ENCODE measurements at places on chromosomes 2 and 18.

GRCh38 chr2:171479154-171479814 lies 43.0 kb upstream of the CYBRD1 start:
- DNase-seq: no peak

- DNase-seq: no peak
These were observed 2.7 kb downstream of the CDCA7 start for GRCh38 chr2:173357346-173357745.

DNA sequence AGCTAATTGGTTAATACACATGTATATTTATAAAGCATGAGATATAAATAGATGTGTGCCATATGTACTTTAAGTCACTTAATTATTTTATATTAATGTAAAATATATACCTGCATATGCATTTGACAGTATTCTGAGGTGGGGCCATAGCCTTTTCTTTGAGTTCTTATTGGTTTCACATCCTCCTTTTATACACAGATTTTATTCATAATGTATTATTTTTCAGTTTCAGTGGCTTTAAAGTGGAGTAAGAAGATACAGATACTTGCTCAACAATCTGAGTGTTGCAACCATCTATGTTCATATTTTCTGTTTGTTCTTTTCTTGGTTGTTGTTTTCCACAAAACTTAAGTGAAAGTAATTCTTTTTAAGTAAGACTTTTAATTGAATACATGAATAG lies 436.5 kb downstream of the RND3 start:
- no peak for DNase-seq

DNA sequence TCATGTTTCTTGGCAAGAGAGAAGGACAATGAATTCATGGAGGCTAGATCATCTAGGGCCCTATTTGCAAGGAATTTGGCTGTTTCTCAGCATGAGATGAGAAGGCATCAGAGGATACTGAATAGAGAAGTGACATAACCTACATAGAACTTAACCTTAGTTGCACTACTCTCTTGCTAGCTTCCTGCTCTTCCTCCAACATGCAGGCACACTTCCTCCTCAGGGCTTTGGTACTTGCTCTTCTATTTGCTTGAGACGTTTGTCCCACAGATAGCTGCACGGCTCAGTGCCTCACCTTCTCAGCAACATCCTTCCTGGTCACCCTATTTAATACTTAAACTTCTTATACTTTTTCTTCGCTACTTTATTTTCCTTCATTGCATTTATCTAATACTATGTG lies 20.0 kb upstream of the LANCL1 start:
- DNase-seq: no peak

DNA sequence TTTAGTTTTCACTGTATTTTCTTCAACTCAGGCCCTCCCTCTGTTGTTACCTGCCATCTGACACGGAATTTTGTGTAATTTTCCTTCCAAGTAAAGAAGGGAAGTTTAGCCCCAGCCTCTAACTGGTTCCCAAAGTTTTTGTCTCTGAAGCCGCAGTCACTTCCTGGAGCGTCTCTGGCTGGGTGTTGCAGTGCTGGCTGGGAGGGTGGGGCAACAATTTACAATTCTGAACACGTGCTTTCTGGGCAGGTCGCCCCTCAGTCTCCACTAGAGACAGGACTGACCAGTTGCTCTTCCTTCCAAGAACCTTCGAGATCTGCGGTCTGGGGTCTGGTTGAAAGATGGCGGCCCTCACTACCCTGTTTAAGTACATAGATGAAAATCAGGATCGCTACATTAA lies 3.5 kb downstream of the CNDP2 start:
- peak; percentile 52 for DNase-seq

GRCh38 chr2:240584486-240585031 lies 2.0 kb upstream of the CAPN10 start:
- DNase-seq: no peak

- no peak for DNase-seq
These were observed 31.9 kb downstream of the GLI2 start for GRCh38 chr2:120767486-120768005.

DNA sequence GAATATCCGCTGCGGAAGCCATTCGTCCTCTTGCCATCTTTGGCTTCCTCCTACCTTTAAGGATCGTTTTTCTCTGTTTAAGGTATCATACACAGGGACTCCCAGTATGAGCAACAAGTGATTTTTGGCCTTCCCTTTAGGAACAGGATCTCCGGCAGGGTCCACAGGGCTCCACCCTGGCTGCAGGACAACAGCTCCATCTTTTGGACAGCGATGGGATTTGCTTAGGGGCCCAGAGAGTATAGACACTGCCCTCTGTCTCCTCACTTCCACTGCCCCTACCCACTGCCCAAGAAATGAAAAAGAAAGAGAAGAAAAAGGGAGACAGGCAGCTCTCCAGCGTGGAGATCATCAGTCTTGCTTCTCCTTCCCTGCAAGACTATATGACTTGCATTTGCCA lies 224.5 kb downstream of the UXS1 start:
- DNase-seq: no peak

- no peak for DNase-seq
These were observed 26.9 kb upstream of the SLC66A3 start for GRCh38 chr2:11128243-11128951.

DNA sequence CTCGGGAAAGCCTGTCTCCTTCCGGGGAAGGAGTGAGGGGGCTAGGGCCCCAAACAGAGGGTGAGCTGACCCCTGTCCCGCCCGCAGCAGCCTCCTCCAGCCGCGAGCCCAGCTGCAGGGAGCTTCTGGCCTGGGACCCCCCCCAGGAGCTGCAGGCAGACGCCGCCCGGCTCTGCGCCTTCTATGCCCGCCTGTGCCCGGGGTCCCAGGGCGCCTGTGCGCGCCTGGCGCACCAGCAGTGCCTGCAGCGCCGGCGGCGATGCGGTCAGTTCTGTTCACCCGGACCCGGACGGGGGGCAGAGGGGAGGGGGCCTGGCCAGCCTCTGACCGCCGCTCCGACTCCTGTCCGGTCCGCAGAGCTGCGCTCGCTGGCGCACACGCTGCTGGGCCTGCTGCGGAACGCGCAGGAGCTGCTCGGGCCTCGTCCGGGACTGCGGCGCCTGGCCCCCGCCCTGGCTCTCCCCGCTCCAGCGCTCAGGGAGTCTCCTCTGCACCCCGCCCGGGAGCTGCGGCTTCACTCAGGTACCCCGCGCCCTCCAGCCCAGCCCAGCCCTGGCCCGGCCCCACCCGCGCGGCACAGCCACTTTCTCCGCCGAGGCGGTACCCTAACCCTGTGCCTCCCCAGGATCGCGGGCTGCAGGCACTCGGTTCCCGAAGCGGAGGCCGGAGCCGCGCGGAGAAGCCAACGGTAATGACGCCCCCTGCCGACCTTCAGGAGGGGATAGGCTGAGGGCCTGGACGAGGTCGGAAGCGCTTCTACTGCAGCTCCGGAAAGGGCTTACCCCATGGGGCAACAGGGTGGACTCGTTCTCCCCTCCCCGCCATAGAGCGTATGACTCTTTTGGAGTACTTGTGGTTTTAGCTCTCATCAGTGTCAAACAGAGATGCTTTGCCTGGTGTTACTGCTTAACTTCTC lies 2.0 kb upstream of the CHRND start:
- no peak for DNase-seq

DNA sequence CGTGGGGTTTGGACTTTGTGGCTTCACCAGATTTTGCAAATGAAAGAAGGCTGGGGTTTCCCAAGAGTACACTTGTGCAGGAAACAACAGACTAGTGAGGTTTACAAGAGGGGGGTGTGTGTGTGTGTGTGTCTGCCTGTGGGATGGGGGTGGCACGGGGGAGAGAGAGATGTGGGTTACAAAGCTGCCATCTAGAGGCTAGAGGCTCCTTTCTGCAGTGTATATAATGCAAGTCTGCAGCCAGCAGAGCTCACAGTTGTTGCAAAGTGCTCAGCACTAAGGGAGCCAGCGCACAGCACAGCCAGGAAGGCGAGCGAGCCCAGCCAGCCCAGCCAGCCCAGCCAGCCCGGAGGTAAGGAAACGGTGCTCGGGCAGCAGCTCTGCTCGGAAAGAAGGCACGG lies at the start of gene ACKR3:
Gene ACKR3 (plus strand): TSS at position 253 of the 401 bp plus-strand sequence. CDS start 10,641 bp downstream, outside the sequence.
- peak; percentile 87 for DNase-seq

DNA sequence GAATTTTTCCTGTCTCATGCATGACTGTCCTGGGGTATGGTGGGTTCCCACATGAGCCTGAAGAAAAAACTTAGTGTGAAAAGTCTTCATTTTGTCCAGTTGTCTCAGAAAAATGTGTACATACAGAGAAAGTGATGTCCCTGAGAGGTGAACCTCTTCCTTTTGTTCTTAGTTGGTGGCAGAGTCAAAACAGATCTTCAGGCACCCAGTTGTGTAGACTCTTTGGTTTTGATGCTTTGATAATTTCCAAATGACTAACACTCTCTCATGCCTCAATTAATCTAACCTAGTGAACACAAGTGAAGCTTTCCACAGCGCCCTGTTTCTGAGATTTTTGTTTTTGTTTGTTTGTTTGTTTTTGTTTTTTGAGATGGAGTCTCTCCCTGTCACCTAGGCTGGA lies 273.5 kb downstream of the PIK3C3 start:
- DNase-seq: no peak

DNA sequence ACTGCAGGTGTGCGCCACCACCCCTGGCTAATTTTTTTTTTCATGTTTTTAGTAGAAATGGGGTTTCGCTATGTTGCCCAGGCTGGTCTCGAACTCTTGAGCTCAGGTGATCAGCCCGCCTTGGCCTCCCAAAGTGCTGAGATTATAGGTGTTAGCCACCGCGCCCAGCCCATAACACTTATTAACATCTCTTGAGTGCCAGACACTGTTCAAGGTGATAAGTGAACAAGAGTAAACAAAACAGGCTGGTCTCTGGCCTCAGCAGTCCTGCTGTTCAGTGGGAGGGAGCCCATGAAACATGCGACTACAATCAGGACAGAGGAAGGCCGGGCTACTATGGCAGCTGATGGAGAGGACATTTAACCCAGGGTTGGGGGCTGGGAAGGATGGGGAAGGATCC lies 42.3 kb downstream of the KCTD1 start:
- DNase-seq: no peak

- no peak for DNase-seq
These were observed 254.6 kb downstream of the LOXHD1 start for GRCh38 chr18:46402396-46402795.

GRCh38 chr2:148058641-148059040 lies 37.8 kb downstream of the MBD5 start:
- no peak for DNase-seq

DNA sequence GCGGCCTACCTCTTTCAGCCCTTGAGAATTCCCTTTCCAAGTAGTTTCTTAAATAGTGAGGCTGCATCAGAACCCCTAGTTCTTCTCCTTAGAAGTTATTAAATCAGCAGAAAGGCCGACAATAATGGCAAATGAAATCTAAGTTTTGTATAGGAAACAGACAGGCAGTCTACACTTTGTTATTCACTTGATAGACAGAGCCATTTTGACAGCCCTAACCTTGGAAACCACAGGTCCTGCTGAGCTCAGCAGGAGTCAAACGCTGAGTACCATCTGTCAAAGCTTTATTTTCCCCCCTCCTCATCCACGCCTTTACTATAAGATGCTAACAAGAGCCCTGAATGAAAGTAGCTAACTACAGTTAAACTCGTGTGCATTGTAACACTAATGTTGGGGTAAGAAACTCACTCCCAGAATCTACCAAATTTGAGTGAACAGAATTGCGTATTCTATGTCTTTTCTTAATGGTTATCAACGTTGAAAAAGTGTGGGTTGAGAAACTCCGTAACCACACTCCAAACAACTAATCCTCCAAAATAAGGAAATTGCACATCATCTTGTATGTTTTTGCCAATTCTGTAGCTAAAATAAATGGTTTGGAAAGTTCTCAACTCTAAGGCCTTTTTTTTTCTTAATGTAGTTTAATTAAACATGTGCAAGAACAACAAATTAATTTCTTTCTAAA lies 90.6 kb upstream of the EFEMP1 start:
- no peak for DNase-seq

- DNase-seq: peak; percentile 23
These were observed 25.4 kb downstream of the SESTD1 start for GRCh38 chr2:179239195-179239594.

DNA sequence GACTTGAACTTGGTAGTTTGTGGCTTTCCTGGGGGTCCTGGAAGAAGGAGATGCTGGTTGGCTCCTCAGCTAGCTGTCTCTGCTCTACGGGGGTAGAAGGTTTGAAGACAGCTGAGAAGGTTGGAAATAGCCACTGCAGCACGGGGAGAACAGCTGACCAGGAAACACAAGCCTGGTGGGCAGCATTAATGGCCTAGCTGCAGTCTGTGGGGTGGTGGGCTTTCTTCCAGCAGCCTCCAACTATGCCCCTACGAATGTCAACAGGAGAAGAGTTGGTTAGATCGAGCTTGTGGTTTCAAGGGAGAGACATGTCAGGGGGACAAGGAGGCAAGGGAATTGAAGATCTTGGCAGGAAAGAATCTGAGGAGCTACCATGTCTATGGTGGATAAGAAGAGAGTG lies 38.9 kb downstream of the PMAIP1 start:
- DNase-seq: no peak

- no peak for DNase-seq
These were observed 25.6 kb upstream of the GREB1 start for GRCh38 chr2:11508279-11508678.

DNA sequence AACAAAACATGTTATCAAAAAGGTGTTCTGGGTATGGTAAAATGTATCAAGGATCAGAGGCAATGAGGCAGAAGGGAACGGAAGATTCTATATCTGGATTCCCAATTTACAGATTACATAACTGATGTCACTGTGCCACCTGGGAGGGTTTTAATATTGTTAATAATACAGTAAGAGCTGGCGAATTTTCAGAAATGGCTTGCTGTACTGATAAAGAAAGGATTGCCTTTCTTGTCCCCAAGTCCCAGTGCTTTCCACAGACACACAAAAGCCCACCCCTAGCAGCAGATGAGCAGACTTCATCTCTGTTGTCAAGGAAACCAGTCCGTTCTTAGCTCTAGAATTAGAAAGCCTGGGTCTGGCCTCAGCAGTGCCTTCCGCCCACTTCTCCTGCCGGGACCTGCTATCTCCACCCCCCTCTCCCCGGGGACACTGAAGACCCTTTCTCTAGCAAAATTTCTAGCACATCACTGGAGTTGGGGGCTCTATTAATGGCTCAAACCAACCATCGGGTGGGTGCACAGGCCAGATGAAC lies 34.3 kb downstream of the ADD2 start:
- DNase-seq: no peak

DNA sequence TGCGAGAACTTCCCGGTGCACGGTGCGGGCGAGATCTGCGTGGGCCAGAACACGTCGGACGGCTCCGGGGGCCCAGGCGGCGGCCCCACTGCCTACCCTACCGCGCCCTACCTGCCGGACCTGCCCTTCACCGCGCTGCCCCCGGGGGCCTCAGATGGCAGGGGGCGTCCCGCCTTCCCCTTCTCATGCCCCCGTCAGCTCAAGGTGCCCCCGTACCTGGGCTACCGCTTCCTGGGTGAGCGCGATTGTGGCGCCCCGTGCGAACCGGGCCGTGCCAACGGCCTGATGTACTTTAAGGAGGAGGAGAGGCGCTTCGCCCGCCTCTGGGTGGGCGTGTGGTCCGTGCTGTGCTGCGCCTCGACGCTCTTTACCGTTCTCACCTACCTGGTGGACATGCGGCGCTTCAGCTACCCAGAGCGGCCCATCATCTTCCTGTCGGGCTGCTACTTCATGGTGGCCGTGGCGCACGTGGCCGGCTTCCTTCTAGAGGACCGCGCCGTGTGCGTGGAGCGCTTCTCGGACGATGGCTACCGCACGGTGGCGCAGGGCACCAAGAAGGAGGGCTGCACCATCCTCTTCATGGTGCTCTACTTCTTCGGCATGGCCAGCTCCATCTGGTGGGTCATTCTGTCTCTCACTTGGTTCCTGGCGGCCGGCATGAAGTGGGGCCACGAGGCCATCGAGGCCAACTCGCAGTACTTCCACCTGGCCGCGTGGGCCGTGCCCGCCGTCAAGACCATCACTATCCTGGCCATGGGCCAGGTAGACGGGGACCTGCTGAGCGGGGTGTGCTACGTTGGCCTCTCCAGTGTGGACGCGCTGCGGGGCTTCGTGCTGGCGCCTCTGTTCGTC lies 1.7 kb downstream of the FZD7 start:
- DNase-seq: no peak

Measured in CD4-positive, alpha-beta T cell treated with Interleukin-6 at 100 ng/mL for 8 hours (primary cell).